ENCODE measurements at places on chromosomes 7 and 10. TPM values are rescaled to one million over a fixed set of nuclear protein-coding genes. Genes with fewer than 3 reads are reported as not detected.

GRCh38 chr7:159158125-159158887, 13.6 kb upstream of the VIPR2 start:
- H3K27me3 ChIP-seq, result no peaks in the 10 kb centered on the region
- H3K4me3 ChIP-seq, result no peak overlapping the region
- no peak for DNase-seq
- no peaks in the 10 kb centered on the region for H3K4me1 ChIP-seq

GRCh38 chr7:74028321-74028838, 407 bp downstream of the ELN start:
- no peak overlapping the region for H3K4me3 ChIP-seq
- H3K27me3 ChIP-seq, result peaks cover 51% of the 10 kb centered on the region
- H3K4me1 ChIP-seq, result peaks cover 8% of the 10 kb centered on the region
- H3K27ac ChIP-seq, result no peak overlapping the region
- no peak for DNase-seq

DNA sequence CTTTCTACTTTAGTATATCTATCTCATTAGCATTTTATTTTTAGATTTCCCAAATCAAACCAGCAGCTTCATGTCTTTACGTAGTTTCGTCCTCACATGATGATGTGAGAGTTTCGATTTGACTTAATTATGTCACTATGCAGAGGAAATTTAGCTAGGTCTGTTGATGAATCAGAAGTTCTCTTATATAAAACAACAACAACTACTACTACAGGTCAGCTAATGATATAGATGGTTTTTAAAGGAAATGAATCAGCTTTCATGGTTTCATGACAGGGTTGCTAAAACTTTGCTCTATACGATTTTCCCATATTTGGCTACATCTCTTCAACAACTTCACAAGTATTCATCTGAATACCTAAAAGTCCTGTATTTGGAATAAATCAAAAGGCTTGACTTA, 28.6 kb downstream of the JAZF1 start:
- peaks cover 91% of the 10 kb centered on the region for H3K4me1 ChIP-seq
- no peak for DNase-seq
- H3K36me3 ChIP-seq, result peaks cover 9% of the 10 kb centered on the region
- no peaks in the 10 kb centered on the region for H3K27me3 ChIP-seq

DNA sequence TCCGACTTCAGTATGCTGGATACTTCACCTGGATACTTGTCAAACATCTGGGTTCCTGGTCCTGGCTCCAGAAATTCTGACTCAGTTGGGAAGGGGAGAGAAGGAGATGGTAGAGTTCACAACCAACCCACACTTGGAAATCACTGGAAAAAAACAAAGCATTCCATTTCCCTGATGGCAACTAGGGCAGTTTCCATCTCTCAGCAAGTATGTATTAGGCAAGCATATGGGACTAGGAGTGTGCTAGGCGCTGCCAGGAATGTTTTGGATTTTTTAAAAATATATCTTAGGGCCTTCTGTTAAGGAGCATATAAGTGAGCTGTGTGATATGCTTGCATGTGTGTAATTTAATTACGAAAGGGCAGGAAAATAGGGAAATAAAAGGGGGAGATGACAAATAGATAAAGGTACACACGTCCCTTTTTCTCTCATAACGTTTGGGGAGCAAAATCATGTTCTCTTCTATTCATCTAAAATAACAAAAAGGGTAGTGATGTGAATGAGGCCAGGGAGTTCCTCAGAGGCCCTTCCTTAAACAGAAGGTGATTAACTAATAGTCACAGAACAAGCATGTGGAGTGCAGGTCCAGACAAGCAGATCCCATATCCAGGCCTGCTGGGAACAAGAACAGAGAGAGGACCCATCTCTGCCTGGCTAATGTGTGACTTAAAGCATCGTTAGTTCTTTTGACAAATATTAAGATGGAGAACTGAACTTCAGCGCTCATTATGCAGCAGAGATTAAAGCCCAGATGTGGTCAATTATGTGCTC, 64.5 kb upstream of the NFE2L3 start:
- peaks cover 27% of the 10 kb centered on the region for H3K4me1 ChIP-seq
- H3K27me3 ChIP-seq, result peaks cover 4% of the 10 kb centered on the region
- H3K4me3 ChIP-seq, result no peak overlapping the region
- H3K36me3 ChIP-seq, result no peaks in the 10 kb centered on the region

DNA sequence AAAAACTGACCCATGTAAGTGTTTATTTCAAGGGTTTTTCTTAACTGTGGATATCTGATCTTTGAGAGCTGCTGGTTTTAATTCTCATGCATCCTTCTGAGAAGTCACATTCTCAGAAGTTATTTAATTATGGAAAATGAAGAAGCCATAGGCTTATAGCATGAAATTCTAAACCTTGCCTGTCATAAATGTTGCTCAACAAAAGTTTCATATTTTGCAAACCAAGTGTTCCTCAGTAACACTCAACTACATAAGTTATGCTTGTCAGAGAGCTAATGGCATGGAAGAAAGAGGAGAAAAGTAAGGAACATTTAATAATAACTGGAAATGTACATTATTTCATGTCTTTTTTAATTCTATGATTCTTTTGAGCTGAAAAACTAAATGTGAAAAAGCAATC, 78.6 kb upstream of the MPP7 start:
- H3K36me3 ChIP-seq, result no peaks in the 10 kb centered on the region
- no peak overlapping the region for H3K27ac ChIP-seq
- DNase-seq, result no peak
- peaks cover 6% of the 10 kb centered on the region for H3K4me1 ChIP-seq

DNA sequence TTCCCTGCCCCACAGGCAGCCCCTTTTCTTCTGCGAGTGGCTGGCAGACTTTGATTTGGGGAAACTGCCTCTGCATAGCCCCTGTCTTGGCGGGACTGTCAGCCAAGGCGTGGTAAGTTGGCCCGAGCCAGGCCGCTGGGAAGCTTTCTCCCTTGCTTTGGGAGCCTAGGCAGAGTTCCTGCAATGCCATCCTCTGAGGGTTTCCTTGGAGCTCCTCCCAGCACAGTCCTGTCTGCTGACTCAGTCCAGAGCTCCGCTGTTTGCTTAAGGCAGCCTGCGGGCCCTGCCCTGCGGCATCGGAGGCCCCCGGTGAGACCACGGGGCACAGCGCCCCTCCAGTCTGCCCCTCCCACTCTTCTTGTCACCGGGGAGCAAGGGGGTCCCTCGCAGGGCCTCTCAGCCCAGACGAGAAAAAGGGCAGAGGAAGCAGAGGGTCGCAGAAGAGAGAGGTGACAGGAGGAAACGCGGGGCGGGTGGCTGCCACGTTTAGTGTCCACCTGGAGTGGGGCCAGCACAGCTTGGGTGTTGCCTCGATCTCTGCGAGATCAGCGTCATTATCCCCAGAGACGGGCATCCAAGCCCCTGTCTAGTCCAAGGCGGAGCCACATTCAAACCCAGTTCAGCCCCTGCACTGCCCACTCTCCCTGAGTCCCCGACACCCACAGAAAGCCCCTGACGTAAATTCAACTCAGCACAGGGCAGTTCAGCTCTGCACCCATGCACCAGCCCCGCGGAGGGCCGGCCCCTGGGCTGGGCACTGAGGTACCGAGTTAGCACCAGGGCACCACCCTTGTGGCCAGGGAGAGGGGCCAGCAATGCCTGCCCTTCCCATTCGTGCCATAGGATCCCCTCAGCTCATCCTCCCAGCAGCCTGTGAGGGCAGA, 59.0 kb upstream of the CHST15 start:
- no peak overlapping the region for H3K27ac ChIP-seq
- H3K4me1 ChIP-seq, result peaks cover 16% of the 10 kb centered on the region
- no peaks in the 10 kb centered on the region for H3K27me3 ChIP-seq
- H3K36me3 ChIP-seq, result no peaks in the 10 kb centered on the region

- DNase-seq, result no peak
- H3K4me3 ChIP-seq, result no peak overlapping the region
- H3K27me3 ChIP-seq, result no peaks in the 10 kb centered on the region
- no peak overlapping the region for H3K27ac ChIP-seq
Measured at GRCh38 chr10:47183704-47184041, 116.3 kb upstream of the GDF10 start.

DNA sequence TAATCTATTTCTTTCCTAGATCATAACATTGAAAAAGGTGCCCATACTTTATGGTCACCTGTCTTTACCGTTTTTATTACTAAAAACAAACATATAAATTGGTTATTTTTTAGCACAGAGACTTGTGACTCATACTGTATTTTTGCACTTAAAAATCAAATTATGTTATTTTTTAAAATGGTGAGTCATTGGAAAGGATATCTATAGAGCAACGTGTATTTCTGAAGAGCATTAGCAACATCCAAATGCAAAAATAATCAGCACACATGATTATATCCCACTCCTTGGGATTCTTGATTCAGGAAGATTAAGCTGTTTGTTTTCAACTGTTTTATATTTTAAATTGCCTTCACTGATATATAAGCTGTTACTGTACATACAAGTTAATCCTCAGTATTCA, 40.7 kb upstream of the FMC1 start:
- peaks cover 51% of the 10 kb centered on the region for H3K36me3 ChIP-seq
- no peak overlapping the region for H3K4me3 ChIP-seq
- H3K27ac ChIP-seq, result no peak overlapping the region

DNA sequence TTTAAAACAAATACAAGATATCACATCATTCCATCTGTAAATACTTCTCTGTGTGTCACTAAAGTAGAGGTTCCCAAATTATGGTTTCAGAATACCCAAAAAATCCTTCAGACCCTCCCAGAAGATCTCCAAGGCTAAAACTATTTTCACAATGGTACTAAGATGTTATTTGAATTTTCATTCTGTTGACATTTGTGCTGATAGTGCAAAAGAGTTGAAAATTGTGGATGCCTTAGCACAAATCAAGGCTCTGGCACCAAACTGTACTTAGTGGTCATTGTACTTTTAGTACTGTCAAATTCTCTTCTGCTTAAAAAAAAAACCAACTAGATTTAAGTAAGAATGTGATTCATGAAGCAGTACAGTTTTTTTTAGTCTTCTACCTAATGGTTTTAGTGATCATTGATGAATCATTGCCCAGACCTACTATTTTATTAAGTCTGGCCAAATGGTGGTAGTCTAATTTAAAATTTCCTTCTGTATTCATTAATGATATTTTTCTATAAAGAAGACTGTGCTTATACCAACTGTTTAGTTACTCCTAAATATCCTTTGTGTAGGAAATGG, 50.5 kb downstream of the TPST1 start:
- H3K4me3 ChIP-seq, result no peak overlapping the region
- H3K4me1 ChIP-seq, result peaks cover 4% of the 10 kb centered on the region
- H3K36me3 ChIP-seq, result no peaks in the 10 kb centered on the region
- H3K27ac ChIP-seq, result no peak overlapping the region
- H3K27me3 ChIP-seq, result peaks cover 2% of the 10 kb centered on the region

DNA sequence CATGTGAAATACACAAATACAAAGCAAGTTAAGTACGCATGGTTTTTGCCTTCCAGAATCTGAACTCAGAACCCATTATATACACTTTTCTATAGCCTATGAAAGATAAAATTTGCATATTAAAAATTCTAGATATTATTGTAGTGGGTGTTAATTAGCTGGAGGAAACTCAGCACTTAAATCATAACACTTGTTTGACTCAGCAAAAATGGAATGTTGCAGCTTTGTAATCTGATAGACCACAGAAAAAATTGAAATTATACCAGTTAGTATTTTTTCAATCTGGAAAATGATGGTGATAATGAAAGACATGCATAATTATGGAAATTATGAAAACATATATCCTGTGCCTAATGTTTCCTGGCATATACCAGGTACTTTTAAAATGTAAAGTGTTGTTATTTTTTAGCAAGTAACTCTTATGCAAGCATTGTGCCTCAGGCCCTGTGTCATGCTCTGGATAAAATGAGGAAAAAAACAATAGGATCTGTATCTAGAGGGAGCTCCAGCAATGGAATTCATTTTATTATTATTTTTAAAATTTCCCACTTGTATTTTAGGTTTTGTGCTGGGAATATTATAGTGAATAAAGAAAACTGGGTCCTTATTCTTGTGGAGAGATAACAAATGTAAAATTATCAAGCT, 490.4 kb upstream of the SEMA3A start:
- H3K27ac ChIP-seq, result no peak overlapping the region
- H3K4me3 ChIP-seq, result no peak overlapping the region
- no peaks in the 10 kb centered on the region for H3K4me1 ChIP-seq
- no peaks in the 10 kb centered on the region for H3K27me3 ChIP-seq

- no peak overlapping the region for H3K27ac ChIP-seq
- H3K4me1 ChIP-seq, result peaks cover 26% of the 10 kb centered on the region
- DNase-seq, result no peak
- no peaks in the 10 kb centered on the region for H3K36me3 ChIP-seq
- H3K27me3 ChIP-seq, result no peaks in the 10 kb centered on the region
Measured at GRCh38 chr7:112254709-112255387, 48.4 kb downstream of the ZNF277 start.

GRCh38 chr10:63206576-63206975, 73.4 kb downstream of the NRBF2 start:
- DNase-seq, result no peak
- H3K27me3 ChIP-seq, result no peaks in the 10 kb centered on the region
- H3K4me1 ChIP-seq, result peaks cover 66% of the 10 kb centered on the region

DNA sequence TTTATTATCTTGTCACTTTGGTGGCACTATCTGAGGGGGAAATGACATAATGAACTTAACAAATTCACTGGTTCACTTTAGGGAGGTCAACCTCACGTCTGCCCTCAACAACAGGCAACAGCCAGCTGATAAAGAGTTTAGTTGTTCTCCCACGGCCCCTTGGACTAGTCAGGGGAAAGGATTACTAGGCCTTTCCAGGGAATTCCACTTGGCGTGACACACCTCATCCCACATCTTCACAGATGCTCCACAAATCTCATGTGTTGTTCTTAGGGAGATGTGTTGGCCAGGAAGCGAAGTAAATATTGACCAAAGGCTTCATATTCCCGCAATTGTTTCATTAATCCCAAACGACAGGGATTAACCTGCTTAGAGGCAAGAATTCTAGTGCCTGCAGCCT, 183.5 kb upstream of the CDCA7L start:
- H3K36me3 ChIP-seq, result no peaks in the 10 kb centered on the region
- no peaks in the 10 kb centered on the region for H3K27me3 ChIP-seq
- no peaks in the 10 kb centered on the region for H3K4me1 ChIP-seq
- no peak overlapping the region for H3K4me3 ChIP-seq

DNA sequence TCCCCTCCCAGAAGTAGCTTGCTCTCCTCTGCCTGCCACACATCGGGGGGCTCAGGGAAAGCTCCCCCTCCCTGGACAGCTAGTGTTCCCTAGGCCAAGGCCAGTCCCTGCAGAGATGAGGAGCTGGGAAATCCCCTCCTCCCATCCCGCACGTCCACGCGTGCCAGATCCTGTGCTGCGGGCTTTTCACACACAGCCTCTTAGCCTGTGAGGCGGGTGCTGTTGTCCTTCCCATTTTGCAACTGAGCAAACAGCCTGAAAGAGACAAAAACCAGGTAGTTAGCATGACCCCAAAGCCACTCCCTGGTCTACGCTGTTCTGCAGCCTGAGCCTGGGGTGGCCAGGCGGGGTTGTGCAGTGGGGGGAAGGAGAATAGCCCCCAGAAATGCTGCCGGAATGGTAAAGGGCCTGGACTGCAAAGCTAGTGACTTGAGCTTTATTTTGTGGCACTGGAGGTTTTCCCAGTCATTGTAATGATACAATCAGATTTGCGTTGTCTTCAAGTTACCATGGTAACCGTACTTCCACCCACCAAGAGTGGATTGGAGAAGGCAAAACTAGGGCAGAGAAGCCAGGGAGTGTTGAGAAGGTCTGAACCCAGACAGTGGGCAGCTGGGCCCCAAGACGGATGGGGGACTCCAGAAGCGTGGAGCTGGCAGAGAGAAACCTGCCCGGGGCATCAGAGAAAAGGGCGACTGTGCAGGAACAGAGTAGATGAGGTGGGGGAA, 98.6 kb upstream of the KCTD7 start:
- peaks cover 11% of the 10 kb centered on the region for H3K36me3 ChIP-seq
- DNase-seq, result no peak
- no peak overlapping the region for H3K4me3 ChIP-seq
- H3K4me1 ChIP-seq, result no peaks in the 10 kb centered on the region
- H3K27me3 ChIP-seq, result no peaks in the 10 kb centered on the region

The SLC16A12 gene
- total RNA-seq, result not detected

The PHYHIPL gene
- not detected for total RNA-seq

The SPDYE3 gene
- not detected for total RNA-seq

The CRPPA gene
- total RNA-seq, result 0.91 TPM
